Neural progenitor cell (in vitro differentiated cells): ENCODE measurements at places on chromosomes 16 and 17. TPM values are rescaled to one million over a fixed set of nuclear protein-coding genes. Genes with fewer than 3 reads are reported as not detected.

- DNase-seq, result no peak
These were observed 75.5 kb downstream of the RAP1GAP2 start for GRCh38 chr17:2871720-2872119.

WNK4 gene
- total RNA-seq, result 0.12 TPM in 1 of 2 replicates, not detected in the other

GRCh38 chr16:82070656-82071369, 35.8 kb downstream of the HSD17B2 start:
- DNase-seq, result no peak

GUCY2D gene
- 0.37 TPM in 1 of 2 replicates, not detected in the other for total RNA-seq

MAPT gene
- total RNA-seq, result 1.4 and 2.4 TPM in 2 replicates

NPIPA2 gene
- 2.5 and 2.7 TPM in 2 replicates for total RNA-seq
